ENCODE measurements at places on chromosomes 13 and 19.

- no peak for DNase-seq
Measured at GRCh38 chr19:7670150-7670783, 1.4 kb downstream of the RETN start.

DNA sequence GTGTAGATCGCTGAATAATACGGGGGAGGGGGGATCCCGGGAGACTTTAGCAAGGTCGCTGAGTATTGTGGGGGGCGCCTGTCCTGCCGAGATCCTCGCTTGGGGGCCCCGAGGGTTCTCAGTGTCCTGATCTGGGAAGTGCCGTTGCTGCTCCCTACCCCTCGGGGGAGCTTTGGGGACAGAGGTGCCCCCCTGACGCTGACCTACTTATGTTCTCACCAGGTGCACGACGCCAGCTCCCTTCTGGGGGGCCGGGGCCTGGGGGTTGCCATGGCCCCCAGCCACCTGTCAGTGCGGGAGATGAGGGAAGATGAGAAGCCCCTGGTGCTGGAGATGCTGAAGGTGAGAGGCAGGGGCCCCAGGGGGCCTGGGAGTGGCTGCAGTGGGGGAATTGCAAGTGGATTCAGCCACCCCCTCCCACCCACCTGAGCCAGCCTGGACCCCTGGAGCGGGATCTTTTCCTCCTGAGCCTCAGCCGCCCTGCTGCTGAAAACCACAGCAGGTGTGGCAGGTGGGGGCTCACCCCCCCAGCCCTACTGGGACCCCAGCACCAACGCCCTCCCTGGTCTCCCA, 537 bp downstream of the NAT14 start:
- no peak for DNase-seq

- DNase-seq: no peak
Measured at GRCh38 chr13:106089261-106089980, 446.0 kb downstream of the EFNB2 start.

DNA sequence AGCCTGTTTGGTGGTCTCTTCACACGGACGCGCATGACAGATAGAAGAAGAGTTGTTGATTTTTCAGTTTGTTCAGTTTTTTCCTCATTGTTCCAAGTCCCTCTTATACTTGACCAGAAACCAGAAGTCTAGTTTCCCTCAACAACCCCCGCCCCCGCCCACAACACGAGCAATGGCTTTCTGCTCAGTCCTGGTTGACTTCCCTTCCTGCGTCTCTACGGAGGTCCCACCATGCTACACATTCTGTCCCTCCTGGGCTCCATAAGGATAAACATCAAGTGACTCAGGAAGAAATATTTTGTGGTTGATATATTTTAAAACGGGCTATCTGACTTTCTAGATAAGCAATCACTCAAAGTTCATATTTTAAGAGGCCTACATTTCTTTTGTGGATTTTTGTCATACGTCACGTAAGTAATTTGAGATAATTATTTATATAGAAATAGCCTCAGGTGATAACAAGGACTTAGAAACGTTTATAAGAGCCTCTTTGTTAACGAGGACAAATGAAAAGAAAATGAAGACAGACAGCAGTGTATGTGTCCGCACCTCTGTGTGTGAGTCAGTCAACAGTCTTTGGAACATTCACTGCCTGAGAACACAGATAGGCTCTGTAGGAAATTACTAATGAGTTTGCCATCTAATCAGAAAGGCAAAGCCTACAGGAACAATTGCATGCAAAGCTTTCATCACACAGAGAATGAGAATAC, 214.4 kb downstream of the RAP2A start:
- no peak for DNase-seq

DNA sequence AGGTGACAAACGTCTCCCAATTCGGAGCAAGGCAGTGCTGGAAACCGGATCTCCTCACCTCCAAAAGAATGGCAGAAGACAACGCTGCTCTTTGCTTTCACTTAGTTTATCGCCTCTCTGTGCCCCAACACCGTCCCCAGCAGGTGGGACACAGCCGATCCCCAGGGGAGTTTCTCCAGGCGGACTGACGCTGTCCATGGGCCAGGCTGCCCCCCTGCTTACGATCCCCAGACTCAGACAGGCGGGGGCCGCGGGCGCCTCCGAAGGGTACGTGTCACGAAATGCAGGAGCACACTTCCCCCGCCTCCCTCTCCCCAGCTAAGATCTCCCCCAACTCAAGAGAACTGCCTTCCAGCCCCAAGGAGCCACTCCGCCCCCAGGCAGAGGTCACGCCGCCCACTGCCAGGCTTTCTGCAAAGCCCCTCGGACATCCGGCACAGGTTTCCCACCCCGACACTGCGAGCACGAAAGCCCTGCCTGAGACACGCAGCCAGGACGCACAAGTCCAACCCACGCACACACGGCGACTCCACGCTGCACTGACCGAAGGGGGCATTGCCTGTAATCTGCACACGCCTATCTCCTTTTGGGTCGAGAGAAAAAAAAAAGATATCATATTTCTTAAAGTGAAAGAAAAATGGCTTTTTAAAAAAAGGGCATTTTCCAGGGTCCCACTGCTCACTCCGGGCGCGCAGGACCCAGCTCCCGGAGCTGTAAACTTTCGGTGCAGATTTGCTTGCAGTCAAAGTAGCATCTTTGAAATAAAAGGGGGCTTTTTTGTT, 2.0 kb downstream of the SPRY2 start:
- no peak for DNase-seq

DNA sequence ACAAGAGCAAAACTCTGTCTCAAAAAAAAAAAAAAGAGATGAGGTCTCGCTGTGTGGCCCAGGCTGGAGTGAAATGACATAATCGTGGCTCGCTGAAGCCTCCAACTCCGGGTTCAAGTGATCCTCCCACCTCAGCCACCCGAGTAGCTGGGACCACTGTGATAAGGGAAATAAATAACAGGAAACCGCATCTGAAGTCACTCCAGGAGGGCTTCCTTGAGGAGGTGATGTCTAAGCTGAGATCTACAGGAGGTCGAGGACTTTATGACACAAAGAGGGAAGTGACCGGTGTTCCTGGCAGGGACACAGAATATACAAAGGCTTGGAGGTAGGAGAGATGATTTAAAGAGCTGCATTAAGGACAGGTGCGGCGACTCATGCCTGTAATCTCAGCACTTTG, 8.9 kb upstream of the NR2F6 start:
- no peak for DNase-seq

DNA sequence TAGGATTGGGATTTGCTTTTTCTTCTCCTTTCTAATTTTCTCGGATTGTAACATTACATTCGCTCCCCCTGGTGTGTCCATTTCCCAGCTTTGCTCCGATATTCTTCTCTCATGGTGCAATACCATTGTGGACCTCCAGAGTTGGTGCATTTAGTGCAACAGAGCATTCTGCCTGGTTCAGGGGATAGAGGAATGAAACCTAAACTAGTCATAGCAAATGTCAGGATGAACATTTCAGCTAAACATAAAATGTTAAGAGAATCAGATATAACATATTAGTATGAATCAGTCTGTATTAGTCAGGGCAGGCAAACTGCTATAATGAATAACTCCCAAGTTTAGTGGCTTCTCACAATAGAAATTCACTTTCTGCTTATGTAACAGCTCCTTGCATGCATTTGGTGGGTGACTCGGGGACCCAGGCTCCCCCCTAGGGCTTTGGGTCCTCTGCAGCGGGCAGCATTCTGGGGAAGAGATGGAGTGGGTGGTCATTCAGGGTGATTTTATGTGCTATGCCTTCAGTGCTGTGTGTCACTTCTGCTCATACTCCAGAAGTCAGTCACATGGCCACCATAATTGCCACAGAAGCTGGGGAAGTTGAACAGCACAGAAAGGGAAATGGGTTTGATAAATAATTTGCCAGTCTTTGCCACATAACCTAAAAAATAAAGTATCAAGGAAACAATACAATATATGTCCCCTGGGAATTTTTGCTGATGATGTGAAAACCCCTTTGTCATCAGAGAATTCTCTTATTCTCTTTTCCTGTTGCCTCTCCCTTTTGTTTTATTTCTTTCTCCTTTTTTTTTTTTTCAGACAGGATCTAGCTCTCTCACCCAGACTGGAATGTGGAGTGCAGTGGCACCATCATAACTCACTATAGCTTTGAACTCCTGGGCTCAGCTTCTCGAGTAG, 111.0 kb downstream of the HSPH1 start:
- DNase-seq: no peak

- no peak for DNase-seq
Measured at GRCh38 chr19:43847884-43848283, 20.8 kb downstream of the ZNF283 start.

GRCh38 chr19:42596391-42597072, 1.8 kb upstream of the CEACAM8 start:
- DNase-seq: peak; percentile 41

- DNase-seq: no peak
Measured at GRCh38 chr19:56829596-56829995, 10.9 kb downstream of the PEG3 start.

DNA sequence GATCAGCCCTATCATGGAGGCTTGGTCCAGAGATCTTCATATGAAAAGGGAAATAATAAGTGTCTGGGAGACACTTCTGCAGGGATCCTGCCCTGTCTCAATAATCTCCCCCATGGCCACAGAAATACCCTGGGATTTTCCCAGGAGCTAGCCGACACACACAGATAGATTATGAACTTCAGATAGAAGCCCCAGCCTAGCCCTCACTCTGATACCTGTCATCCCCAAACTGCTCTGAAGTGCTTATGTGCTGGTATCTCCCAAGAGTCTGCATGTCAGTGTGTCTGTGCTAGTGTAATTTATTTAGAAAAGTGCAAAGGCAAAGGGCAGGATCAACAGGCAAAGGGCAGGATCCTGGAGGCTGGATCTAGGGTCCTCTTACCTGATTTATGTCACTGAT, 38.7 kb upstream of the ZNF766 start:
- DNase-seq: no peak

DNA sequence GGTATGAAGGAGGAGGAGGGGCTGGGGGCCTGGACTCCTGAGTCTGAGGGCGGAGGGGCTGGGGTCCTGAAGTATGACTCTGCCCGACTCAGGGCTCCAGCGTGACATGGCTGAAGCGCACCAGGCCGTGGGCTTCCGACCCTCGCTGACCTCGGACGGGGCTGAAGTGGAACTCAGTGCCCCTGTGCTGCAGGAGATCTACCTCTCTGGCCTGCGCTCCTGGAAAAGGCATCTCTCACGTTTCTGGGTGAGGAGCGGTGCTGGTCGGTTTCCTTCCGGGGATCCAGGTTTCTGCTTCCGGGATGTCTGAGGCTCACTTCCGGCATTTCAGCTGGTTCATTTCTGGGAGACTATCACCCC, 1.2 kb downstream of the CPT1C start:
- DNase-seq: no peak

- DNase-seq: no peak
Measured at GRCh38 chr19:12982648-12983047, 12.6 kb upstream of the NFIX start.

GRCh38 chr13:104355041-104355670, 1288.9 kb upstream of the SLC10A2 start:
- DNase-seq: no peak

DNA sequence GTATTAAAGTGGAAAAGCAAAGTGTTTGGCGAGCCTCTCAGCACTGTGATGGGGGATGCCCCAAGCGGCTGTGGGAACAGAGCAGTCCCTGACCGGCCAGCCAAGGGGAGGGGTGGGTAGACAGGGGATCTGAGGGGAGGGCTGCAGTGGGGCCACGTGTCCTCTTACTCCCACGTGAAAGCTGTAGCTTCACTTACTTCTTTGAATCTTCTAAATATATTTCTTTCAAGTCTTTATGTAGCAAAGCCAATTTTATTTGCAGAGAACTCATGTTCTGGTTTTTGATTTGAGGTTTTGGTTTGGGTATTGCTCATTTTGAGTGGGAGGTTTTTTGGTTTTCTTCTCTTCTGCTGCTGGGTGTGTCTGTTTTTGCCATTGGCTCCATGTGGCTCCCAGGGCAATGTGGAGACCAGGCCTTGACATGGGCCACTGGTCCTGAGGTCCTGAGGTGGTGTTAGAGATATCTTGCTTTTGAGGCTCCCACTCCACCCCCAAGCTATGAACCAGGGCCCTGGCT, 17.7 kb upstream of the OVOL3 start:
- DNase-seq: no peak

DNA sequence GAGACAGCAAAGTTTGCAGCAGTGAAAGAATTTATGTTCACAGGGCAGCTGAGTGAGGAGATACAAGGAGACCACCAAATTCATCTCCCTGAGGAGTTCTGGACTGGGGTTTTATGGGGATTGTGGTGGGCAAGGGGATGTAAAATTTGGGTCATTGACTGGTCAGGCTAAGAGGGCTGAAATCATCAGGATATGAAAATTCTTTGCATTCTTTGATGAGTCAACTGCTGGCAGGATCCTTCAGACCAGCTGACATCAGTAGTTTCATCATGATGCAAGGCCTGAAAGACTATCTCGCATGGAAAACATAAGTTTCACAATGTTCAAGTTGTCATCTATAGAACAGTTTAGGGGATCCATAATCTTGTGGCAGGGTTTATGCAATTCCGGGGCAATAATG, 869.5 kb upstream of the PCDH9 start:
- no peak for DNase-seq

GRCh38 chr19:17340302-17340870, 3.0 kb downstream of the GTPBP3 start:
- DNase-seq: no peak

DNA sequence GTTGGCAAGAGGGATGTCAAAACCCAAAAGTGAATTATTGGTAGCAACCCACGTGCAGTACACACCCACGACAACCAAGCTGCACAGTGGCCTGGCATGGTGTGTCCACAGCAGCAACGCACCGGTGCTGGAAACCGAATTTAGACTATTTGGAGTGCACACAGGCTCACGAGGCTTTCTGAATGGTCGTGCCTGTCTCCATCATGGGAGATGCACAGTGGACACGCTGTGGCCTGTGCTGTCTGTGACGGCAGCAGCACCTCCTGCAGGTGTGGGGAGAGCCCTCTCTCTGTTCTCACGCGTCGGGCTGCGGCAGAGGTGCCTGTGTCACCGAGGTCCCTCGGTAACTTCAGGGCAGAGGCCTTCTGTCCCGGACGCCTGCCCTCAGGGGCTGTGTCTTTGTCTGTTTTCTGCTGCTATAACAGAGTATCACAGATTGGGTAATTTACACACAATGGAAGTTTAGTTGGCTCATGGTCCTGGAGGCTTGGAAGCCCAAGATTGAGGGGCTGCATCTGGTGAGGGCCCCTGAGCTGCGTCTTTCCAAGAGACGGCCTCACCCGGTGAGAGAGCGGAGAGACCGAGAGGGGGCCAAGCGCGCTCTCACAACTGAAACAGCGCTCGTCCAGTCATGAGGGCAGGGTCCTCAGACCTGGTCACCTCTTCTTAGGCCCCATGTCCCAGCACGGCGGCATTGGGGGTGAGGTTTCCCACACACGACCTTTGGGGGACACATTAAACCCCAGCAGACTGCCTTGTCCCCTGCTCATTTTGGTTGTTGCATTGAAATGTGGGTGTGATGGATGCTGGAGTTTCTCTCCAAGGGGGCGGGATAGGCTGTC, 9.1 kb upstream of the MCF2L start:
- DNase-seq: no peak

DNA sequence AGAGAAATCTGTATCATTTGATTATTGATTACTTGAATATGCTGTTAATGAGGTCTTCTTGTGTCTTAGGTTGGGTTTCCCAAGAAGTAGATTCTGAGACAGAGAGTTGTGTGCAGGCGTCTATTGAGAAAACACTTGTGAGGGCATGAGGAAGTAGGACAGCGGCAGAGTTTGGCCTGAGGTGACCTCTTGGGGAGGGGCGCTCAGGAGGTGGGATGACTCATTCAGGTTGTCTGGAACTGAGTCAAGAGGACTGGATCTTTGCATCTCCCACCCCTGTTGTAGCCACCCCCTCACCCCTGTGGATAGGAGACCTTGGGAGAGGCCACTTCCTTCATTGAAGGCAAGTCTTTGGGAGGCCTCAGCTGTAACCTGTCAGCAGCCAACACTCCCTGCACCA, 35.2 kb upstream of the WDFY2 start:
- no peak for DNase-seq

GRCh38 chr19:7544626-7545025, 9.1 kb downstream of the PNPLA6 start:
- no peak for DNase-seq

Data from stimulated activated CD4-positive, alpha-beta T cell treated with anti-CD3 and anti-CD28 coated beads, Interleukin-4, amount 100 ng/mL, for 1 hour (primary cell).